ENCODE measurements at places on chromosomes 13 and 19.
A peak's percentile ranks its signal among the peaks of the same experiment; 100 is the strongest.

GRCh38 chr13:94312511-94313216, 166.8 kb downstream of the DCT start:
- DNase-seq = no peak

DNA sequence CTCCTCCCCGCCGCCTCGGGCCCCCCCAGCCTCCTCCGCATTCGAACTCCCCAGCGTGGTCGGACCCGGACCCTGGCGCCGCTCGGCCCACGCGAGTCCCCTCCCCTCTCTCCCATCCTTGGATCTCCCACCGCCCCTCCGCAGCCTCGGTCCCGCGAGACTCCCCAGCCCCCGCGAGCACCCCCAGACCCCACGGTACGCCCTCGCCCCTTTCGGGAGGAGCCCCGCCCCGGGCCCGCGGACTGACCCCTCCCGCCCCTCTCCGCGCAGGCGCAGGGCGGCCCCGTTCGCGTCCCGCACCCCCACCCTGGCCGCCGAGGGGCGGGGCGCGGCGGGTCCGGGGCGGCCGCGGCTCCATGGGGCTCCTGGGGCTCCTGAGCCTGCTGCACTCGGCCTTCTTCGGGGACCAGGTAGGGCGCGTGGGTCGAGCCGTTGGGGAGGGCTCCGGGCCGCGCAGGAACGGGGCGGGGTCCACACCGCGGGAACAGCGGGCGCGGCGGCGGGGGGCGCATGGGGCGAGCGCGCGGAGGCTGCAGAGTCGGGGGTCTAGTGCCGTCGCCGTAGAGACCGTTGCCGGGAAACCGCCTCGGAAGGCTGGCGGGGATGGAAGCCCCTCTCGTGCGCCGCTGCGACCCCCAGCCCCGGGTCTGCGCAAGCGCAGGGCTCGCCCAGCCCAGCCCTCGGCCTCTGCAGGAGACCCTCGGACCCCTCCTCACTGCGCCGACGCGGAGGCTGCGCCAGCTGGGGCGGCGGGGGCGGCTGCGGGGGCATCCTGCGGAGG, 3.8 kb upstream of the APC2 start:
- DNase-seq = peak; percentile 51

- DNase-seq = no peak
These were observed 10.3 kb upstream of the ZNF14 start for GRCh38 chr19:19743176-19743575.

DNA sequence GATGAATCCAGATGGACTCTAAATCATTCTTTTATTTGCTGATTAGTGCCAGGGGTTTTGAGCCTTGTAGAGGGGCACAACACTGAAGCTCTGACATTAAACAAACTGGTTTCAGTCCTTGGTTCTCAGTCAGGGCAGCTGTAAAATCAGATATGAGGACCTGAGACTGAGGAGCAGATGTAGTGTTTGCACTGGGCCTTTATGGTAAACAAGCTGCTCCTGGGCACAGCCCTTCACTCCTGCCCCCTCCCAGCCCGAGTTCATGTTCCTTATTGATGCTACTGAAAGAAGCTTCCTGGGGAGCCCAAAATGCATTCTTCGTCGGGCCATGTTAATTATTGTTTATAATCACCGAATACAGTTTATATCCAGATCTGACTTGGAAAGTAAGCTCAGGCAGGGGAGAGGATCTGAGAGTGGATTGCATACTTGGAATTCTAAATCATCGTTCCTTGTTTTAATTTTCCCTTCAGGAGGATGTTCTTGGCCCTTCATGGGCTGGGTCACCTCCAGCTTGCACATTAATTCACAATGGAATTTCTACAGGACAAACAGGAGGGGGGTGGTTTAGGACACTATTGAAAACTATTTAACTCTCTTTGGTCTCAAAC, 213.5 kb downstream of the FGF9 start:
- DNase-seq = no peak

DNA sequence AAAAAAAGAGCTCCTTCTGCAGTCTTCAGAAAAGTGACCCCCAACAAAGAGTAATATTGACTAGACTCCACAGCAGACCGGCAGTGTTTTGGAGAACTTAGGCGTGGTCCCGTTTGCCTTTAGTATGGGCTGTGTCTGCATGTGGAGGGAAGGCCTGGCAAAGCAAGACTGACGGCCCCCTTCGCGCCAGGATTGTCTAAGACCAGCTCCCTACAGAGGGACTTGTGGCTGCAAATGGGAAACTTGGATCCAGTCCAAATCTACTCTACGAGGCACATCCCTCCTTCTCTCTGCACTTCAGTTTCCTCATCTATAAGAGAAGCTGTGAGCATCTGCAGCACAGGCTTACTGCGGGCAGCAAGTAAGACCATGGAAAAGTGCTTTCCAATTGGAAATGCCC, 350.0 kb downstream of the ZNF536 start:
- no peak for DNase-seq

DNA sequence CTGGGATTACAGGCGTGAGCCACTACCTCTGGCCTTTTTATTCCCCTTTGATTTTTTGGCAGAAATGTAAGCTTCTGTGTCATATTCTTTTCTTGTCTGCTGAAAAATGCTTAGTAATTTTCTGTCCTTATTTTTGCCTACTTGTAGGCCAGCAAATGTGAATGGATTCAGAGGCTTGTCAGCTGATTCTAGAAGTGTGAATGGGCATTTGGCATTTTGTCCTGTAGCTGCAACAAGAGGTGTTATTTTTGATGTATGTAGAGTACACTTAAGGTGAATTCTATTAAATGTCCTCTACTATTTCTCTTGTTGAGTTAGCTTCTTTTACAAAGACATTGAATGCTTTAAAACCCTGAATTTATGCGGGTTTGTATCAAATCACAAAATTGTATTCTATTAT, 50.0 kb downstream of the FRY start:
- DNase-seq = no peak

- DNase-seq = no peak
These were observed 449.9 kb downstream of the KLF12 start for GRCh38 chr13:73684286-73684685.

GRCh38 chr13:34627509-34628208, 314.4 kb upstream of the NBEA start:
- DNase-seq = no peak

GRCh38 chr13:91741925-91742324, 343.5 kb downstream of the GPC5 start:
- no peak for DNase-seq

DNA sequence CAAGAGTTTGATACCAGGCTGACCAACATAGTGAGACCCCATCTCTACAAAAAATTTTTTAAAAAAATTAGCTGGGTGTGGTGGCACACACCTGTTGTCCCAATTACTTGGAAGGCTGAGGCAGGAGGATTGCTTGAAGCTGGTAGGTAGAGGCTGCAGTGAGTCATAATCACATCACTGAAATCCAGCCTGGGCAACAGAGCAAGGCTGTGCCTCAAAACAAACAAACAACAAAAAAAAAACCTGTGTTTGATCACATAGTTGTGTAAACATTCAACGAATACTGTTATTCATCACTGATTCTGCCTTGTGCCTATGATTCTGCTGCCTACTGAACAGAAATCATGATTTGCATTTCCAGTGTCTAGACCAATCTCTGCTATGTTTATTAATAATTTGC, 134.0 kb downstream of the TBC1D4 start:
- no peak for DNase-seq

GRCh38 chr19:6271251-6271650, 8.5 kb downstream of the MLLT1 start:
- DNase-seq = no peak

GRCh38 chr13:49329831-49330545, 82.3 kb downstream of the CDADC1 start:
- DNase-seq = no peak

GRCh38 chr19:29277102-29277501, 64.2 kb upstream of the UQCRFS1 start:
- DNase-seq = peak; percentile 12

GRCh38 chr19:6766357-6767080, 716 bp downstream of the SH2D3A start:
- DNase-seq = peak; percentile 24

DNA sequence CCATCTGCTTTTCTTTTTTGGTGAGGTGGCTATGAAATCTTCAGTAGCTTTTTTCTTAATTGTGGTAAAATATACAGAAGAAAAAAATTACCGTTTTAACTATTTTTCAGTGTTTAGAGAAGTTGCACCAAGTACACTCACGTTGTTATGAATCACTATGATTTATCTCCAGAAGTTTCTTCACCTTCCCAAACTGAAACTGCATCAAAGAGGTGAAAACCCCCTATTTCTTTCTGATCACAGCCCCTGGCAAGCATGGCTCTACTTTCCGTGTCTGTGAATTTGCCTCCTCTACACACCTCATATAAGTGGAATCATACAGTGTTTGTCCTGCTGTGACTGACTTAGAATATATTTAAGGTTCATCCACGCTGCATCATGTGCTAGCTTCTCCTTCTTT, 15.6 kb upstream of the SIGLEC10 start:
- no peak for DNase-seq

DNA sequence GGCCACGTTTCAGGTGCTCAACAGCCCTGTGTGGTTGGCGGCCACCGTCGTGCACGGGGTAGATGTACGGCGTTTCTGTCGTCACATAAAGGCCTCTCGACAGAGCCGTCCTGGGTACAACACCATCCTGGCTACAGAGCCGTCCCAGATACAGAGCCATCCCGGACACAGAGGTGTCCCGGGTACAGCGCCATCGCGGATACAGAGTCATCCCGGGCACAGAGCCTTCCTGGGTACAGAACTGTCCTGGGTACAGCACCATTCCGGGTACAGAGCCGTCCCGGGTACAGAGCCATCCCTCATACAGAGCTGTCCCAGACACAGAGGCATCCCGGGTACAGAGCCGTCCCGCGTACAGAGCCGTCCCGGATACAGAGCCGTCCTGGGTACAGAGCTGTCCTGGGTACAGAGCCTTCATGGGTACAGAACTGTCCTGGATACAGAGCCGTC, 222.7 kb upstream of the SOX1 start:
- no peak for DNase-seq

- no peak for DNase-seq
These were observed 52.2 kb downstream of the AP1M1 start for GRCh38 chr19:16249826-16250404.

- DNase-seq = peak; percentile 35
These were observed 24.0 kb downstream of the ZNF564 start for GRCh38 chr19:12527034-12527836.

DNA sequence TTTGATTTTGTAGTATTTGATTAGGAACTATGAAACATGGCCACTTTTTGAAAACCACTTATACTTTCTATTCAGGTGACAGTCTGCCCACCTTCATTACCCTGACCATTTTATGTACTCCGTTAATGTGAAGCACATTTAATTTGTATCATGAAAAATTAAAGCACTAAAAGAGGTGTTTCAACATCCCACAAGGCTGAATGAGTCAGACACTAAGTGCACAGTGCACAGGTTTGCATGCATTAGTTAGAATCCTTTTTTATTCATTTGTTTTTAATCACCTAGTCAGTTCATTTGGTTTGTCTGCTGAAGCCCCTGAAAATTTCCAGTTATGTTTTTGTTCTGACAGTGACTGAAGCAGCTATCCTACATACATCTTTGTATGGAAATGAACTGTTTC, 271.0 kb downstream of the SLITRK5 start:
- DNase-seq = no peak

GRCh38 chr13:65606622-65607021, 1623.5 kb downstream of the PCDH9 start:
- DNase-seq = no peak

GRCh38 chr19:19865750-19866610, at the start of gene ZNF253:
TSS of gene ZNF253 (plus strand) at chr19:19865882. CDS start at chr19:19865997, 115 bp downstream.
- peak; percentile 90 for DNase-seq

DNA sequence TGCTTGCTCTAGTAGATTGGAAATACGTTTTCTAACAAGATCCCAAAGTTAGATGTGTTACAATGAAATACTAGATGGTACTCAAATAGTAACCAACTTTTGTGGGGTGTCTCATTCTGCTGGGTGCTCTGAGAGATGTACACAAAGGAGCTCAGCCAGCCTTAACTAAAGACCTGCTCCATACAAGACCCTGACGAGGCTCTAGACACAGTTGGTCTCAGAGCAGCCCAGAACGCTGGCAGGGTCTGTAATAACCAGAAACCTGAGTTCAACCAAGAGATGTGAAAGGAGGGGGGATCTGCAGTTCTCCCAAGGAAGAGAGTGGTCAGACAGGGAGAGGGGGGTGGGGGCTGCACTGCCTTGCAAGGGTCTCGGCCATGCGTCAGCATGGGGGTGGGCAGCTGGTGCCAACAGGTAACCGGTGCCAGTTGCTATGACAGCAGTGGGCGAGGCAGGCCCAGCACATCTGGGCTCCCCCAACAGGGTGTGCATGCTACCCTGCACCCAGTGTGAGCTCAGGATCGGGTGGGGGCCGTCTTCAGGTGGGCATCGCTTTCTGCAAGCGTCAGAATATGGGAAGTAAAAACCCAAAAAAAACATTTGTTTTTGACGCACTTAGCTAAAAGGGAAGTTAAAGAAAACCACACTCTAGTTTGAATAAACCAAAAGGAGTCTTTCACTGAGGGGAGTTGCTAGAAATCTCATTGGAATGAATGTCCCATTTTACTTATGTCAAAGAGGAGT, 68.0 kb upstream of the GPR183 start:
- no peak for DNase-seq

GRCh38 chr13:95199896-95200295, 101.4 kb downstream of the ABCC4 start:
- no peak for DNase-seq

- no peak for DNase-seq
These were observed 402.3 kb downstream of the DACH1 start for GRCh38 chr13:71464686-71465085.

DNA sequence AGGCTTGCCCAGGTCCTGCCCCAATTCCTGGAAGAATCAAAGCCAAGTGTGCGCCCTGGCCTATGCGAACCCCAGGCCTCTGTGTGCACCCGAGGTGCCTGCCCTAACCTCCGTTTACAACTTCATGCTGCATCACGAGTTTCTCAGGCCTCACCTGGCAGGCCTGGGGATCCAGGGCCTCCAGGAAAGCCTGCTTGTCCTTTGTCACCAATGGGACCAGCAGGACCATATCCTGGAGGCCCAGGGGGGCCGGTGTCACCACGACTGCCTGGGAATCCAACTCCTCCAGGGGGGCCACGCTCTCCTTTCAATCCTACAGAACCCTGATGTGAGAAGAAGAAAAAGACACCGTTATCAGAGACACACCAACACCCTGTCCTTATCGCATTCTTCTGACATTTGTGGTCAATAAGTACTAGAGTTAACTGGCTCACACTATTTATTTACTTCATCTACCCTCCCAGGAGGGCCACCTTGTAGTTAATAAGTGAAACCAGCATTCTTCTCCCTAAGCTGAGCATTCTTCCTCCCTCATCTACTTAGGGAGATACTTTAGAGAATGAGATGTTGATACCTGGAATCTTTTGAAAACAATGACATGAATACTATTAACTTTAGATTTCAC, 120.6 kb downstream of the COL4A1 start:
- no peak for DNase-seq

Data from ACHN (cell line).